CD4-positive, alpha-beta T cell treated with Interleukin-17A for 4 hours (primary cell): ENCODE measurements at places on chromosomes 5 and 9.

DNA sequence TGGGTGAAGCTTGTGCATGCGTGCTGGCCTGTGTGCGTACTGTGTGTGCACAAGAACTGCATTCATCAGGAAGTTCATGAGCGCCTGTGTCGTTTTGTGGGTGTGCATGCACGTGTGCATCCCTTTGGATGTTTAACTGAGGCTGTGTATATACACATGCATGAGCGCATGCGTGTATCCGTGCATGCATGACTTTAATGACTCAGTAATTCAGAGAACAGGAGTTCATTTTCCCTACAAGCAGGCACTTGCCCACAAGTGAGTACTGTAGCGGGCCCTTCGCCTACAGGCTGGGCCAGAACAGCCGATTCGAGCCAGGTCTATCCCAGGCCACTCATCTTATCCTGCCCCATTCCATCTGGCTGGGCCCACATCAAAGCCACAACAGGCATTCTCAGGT lies 29.8 kb downstream of the CORO2A start:
- no peak for DNase-seq

GRCh38 chr5:116068028-116068632 lies 16.7 kb upstream of the COMMD10 start:
- DNase-seq = peak; percentile 56

- DNase-seq = no peak
These were observed 3.3 kb downstream of the SLC23A1 start for GRCh38 chr5:139379626-139380449.

GRCh38 chr5:56142614-56143372 lies 90.3 kb downstream of the ANKRD55 start:
- DNase-seq = peak; percentile 43

- DNase-seq = no peak
These were observed 52.1 kb downstream of the CTNND2 start for GRCh38 chr5:11851965-11852716.

DNA sequence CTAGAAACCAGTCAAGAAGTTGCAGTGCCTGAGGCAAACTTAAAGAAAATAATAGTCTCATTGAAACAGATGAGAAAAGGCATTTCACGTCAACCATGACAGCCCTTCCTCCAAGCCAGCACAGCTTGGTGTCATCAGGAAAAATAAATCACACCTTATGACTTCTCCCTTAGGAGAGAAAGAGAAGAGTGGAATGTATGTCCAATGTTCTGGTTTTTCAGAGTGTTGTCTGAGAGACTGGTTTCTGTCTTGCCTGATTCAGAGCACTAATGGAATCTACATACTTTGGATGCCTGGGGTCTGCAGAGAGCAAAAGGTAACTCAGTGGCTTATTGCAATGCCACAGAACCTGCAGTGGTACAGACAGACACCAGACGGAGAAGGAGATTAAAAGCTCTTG lies 105.5 kb upstream of the PDE4D start:
- DNase-seq = no peak

DNA sequence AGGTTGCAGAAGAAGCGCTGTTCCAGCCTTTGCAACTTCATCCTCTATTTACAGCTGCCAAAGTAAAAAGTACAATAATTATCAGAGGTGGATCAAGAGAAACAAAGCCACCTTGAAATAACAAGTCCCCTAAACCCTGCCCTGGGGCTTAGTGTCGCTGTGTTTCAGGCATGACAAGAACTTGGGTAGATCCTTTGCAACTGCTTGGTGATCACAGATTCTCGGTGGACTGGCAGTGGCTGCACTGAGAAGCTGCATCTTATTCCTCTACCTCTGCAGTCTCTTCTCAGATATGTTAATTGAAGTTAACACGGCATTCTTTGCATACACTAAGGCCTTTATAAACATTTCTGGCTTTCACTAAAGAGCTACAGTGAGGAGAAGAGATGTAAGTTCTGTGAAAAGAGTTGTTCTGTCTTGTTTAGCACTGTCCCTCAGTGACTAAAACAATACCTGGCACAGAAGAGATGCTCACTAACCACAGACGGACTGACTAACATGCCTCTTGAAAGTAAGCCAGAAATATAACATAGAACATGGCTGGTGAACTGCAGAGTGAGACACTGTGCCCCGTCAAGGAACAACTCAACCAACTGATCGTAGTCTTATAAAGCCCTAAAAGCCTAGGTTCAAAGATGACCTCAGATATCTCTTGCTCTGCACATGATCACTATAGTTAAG lies 144.2 kb downstream of the MLLT3 start:
- no peak for DNase-seq

DNA sequence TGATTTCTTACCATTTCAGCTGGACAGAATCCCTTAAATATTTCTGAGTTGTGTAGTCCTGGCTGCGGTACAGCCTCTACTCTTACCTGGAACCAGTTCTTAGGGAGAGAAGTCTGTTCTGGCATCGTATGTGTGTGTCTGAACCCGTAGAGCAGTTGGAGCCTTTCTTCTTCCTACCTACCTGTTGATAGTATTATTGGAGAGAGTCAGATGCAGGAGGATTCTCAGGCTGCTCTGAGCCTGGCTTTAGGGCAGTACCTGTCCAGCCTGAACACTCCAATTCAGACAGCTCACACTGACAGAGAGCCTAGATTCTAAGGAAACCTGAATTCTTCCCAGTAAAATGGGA lies 190.1 kb downstream of the CD180 start:
- DNase-seq = no peak

DNA sequence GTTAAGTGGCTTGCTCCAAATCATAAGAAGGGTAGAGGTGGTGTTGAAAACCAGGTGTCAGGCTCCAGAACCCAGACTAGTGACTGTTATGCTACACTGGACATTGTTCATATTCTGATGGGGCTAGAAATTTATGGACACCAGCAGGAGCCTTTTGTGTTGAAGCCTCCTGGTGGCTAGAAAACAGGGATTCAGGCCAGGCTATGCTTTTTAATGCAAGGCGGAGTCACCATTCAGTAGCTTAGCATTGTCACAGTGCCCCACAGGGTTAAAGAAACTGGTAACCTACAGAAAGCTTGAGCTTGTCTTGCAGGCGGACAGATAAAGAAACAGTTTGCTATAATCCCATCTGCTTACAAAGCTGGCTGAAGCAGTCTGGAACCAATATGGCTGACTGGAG lies 23.0 kb upstream of the GOLM1 start:
- DNase-seq = no peak

DNA sequence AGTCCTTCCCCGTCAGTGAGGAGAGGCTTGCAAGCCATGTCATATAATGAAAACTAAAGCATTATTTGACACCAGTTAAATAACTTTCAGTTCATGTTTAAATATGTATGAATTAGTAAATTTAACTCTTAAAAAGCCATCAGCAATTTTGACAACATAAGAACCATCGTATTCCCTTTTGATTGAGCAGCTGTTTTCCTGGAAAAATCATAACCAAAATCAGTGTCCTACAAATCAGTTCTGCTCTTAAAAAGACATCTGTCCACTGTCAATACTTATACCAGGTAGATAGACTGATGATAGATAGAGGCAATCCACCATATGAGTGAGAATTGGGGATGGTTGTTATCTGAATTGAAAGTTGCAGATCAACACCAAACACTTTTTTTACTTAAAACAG lies 2.3 kb downstream of the DIRAS2 start:
- no peak for DNase-seq

GRCh38 chr9:5688109-5688508 lies 59.2 kb downstream of the RIC1 start:
- no peak for DNase-seq

DNA sequence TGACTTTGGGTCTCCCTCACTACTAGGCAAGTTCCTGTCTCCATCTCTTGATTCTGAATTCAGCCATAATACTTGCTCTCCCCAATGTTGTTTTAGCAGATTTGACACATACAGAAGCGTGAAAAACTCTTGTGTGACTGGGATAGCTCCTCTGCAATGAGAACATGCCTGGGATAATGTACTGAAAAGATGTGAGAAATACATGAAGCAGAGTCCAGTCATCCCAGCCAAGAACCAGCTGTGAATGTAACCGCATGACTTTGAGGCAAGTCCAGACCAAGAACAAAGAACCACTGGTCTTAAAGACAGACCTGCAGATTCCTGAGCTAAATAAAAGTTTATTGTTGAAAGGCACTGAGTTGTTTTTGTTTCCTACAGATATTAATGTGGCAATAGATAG lies 135.0 kb downstream of the NMUR2 start:
- no peak for DNase-seq
